ENCODE measurements at places on chromosomes 5 and 9.
A peak's percentile ranks its signal among the peaks of the same experiment; 100 is the strongest.

DNA sequence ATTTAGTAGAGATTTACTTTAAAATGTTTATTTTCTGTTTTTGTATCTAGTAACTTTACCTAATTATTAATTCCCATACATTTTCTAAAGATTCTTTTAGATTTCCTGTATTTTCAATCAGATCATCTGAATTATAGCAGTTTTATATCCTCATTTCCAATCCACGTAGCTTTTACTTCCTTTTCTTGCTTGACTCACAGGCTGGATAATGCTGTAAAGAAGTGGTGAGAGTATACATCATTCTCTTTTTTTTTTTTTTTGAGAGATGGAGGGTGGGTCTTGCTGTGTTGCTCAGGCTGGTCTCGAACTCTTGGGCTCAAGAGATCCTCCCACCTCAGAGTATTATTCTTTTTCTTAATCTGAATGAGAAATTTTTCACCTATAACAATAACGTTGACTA, 11.2 kb upstream of the SETX start:
- DNase-seq = no peak

DNA sequence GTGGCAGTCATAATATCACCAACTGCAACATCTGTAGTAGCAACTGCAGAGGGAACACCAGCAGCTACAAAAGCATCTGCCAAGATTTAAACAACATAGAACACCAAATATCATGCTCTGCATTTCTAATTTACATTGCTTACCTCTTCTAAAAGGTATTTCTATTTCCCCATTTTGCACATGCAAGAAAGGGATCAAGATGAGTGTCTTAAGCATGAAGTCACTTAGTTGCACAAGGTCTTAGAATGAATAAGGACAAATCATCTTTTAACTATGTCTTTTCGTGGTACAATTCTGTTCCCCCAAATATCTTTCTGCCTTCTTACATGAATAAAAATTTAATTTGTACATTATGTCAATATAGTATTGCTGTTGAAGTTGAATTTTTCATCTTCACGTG, 1746.4 kb downstream of the EFNA5 start:
- no peak for DNase-seq

DNA sequence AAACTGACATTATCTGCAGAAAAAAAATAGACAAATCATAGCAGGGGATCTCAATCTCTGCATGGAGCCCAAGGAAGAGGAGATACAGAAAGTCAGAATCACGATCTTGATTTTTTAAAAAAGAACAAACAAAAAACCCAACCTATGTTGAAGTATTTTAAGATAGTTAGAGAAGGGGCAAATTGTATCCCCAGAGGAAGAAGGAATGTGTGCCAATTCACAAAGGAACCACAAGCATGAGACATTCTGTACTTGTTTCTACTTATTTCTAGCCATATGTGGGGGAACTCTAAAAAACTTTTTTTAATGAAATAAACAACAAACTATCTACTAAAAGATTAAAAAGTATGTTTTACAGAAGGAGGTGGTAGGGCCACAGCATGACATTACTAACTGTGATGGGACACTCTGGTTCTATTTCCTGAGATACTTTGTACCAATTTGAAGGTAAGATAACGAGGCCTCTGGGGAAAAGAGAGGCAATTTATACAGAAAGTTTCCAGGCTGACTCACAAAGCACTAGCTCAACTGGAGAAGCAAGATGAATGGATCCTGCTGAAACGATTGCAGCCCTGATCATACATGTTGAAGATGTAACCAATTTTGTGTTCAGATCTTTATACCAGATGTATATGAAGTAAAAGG, 22.5 kb downstream of the RANBP3L start:
- peak; percentile 40 for DNase-seq

DNA sequence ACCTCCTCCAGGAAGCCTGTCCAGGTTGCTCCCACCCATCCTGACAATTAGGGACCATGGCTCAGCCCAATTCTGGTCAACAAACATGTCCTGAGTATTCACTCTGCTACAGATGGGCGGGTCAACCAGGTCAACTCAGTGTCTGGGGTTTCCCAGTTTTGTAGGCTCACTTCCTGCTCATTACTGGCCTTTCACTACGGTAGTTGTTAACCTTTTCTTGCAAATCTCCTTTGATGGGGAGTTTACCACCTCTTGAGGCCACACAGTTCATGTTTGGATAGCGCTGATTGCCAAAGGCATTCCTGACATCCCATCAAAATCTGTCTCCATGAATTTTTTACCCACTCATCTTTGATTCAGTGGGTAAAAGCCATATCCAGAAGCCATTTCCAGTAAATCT, 13.8 kb downstream of the TMEM8B start:
- DNase-seq = no peak

GRCh38 chr9:78866207-78867132, 569.5 kb downstream of the PSAT1 start:
- no peak for DNase-seq

DNA sequence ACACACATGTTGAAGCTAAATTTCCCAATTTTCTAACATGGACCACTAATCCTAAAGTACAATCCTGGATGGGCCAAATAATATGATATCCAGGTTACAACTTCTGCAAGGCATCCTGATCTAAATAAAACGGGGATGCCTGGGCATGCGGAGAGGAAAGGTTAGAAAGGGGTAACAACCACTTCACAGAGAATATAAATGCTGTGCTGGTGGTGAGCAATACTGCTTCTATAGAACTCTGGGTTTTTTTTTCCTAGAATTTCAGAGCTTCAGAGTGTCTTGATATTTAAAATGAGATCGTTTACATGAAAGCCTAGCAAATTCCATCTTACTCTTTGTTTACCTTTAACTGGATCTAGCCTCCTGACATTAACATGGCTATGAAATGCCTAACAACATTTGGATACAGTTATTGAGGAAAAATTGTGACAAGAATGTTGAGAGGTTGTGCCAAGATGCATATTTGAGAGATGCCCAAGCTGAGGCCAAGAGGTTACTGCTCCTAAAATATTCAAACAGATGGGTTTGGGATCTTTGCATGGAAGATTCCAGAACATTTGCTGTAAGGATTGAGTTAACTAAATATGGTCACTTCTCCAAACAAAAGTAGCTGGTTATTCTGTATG, 22.4 kb downstream of the TNFAIP8 start:
- no peak for DNase-seq

DNA sequence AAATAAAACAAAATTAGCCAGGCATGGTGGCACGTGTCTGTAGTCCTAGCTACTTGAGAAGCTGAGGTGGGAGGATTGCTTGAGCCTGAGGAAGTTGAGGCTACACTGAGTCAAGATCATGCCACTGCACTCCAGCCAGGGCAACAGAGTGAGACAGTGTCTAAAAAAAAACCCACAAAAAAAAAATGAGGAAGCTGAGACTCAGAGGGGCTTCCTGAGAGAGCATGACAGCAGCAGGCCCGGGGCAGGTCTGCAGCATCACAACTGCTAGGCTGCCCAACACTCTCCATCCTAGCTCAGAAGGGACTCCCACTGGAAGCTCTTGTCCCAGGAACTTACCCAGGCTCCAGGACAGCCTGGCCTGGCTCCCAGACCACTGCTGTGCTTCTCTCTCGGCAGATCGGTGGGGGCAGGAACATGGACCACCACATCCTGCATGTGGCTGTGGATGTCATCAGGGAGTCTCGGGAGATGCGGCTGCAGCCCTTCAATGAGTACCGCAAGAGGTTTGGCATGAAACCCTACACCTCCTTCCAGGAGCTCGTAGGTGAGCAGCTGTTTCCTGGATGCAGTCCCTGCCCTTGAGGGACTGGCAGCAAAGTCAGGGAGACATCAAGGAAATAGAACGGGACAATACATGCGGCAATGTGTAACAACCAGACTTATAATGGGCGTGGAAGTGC, 19.1 kb downstream of the PTGS1 start:
- DNase-seq = no peak

DNA sequence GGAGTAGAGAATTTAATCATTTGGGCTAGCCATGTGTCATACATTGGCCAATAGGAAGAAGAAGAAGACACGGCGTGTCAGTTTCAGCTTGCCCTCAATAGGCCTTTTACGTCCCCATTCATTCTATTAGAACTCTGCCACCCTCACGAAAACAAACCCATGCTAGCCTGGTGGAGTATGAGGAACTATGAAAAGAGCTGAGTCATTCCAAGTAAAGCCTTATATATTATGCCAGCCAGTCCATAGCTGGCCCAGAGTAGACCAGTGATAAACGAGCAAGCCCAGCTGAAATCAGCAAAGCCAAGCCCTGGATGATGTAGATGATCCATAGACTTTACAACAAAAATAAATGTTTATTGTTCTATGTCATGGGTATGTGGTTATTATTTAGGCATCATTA, 895.1 kb downstream of the TLE1 start:
- DNase-seq = no peak

DNA sequence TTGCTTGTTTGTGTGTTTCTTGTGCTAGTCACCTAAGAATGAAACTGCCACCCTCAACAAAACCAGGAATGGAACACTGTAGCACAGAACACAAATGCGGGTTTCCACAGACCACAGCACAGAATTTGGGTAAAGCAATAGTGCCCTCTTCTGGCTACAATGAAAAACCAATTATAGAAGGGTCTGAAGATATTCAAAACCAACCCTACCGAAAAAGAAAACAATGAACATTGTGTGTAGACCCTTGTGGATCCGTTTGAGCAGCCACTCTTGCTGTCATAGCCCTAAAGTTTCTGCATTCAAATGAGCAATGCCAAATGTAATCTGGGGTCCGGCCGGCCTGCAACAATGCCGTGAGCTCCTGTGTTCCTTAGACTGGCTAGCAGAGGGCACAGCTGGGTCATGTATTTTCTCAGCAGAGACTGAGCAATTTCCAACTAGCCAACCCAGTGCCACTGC, 8.3 kb upstream of the ENC1 start:
- peak; percentile 28 for DNase-seq

DNA sequence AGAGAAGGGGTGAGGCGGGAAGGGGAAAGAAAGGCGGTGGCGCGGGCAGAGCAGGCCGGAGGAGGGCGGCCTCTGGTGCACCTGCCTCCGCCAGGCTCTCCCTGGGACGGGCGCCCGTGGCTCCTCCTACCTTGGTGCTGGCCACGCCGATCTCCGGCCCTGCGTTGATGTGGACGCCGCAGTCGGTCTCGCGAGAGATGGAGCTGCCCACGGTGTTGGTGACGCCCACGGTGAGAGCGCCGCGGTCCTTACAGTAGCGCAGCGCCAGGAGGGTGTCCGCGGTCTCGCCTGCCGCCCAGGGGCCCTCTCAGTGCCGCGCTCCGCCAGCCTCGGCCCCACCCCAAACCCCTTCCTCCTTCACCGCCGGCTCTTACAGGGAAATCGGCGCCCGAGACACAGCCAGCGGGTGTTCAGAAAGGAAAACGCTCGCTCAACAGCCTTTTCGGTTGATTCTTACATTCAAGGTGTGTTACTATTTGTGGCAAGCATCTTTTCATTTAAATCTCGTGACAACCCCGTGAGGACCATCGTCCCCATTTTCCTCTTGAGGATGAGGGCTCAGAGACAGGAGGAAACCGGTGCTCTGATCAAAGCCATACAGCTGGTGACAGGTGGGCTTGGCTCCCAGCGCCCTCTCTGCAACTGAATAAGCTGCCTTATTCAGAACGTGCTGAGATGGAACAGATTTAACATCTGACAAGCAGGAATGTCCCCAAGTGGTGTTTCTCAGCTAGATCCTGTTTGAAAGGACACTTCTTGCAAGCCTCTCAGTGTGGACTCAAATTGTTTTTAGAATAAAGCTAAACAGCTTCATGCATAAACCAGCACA, 22.0 kb upstream of the MAPK9 start:
- no peak for DNase-seq

DNA sequence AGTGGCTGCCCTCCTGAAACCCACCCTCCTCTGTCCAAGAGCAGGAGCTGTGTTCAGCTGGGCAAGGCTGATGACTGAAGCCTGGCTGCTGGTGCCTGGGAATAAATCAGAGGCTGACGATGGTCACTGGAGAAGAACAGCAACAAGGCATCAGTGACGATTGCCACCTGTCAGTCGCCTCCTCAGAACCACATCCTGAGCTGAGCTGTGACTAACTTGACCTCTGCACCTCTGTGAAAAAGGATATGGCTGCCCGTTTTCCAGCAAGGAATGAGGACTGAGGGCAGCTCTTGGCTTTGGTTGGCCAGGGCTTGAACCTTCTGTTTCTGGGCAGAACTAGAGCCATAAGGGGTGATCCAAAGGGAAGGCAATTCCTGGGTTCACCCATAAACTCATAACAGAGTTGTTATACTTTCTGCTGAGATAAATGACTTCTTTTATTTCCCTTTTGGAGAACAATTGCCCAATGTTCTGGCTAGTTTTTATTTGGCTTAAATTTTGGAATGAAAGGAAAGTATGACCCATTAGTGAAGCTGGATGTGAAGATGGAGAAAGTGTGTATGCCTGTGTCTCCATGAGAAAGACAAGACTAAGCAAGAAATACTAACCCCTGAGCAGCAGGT, 40.1 kb downstream of the TRIP13 start:
- DNase-seq = no peak

- DNase-seq = no peak
These were observed 112.3 kb upstream of the SMIM23 start for GRCh38 chr5:171673328-171673727.

All from DMS 273 treated with DMSO at 0.1 percent for 48 hours (cell line).